ENCODE measurements at places on chromosomes 4 and X.

GRCh38 chr4:41384992-41385391 is 128.3 kb downstream of the UCHL1 start:
- DNase-seq, result no peak

DNA sequence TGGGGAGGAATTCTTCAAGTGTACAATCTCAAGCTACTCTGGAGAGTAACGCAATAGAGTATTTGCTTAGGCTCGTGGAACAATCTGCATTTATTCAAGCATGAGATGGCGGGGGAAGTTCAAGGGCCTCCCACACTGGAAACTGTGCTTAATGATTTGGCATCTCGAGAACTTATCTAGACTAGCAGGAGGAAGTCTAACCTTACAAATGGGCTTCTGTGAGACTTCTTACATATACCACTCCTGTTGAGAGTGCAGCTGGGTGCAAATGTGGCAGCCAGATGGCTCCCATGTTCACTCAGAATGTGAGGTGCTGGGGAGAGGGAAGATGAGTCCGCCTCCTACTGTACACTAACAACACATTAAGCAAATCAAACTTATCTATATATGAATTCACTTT is 29.3 kb upstream of the PTPN13 start:
- DNase-seq, result no peak

DNA sequence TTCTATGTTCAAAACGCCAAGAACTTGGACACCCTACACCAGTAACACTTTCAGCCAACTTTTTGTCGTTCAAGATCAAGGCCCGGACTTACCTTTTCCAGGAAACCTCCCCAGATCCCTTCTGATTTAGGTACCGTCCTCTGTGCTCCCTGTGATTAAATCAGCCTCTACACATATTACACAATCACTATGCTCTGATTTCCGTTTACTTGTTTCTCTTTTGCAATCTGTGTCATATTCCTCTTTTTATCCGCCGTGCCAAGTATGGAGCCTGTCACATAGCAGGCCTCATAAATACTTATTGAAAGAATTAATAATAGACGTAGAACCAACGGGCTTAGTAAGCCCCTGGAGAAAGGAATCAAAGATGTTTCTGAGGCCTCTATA is 722 bp upstream of the TMEM33 start:
- no peak for DNase-seq

- DNase-seq, result no peak
These were observed 210.6 kb downstream of the CLCN4 start for GRCh38 chrX:10367406-10367805.

- DNase-seq, result no peak
These were observed 120.9 kb downstream of the IL15 start for GRCh38 chr4:141757287-141757686.

DNA sequence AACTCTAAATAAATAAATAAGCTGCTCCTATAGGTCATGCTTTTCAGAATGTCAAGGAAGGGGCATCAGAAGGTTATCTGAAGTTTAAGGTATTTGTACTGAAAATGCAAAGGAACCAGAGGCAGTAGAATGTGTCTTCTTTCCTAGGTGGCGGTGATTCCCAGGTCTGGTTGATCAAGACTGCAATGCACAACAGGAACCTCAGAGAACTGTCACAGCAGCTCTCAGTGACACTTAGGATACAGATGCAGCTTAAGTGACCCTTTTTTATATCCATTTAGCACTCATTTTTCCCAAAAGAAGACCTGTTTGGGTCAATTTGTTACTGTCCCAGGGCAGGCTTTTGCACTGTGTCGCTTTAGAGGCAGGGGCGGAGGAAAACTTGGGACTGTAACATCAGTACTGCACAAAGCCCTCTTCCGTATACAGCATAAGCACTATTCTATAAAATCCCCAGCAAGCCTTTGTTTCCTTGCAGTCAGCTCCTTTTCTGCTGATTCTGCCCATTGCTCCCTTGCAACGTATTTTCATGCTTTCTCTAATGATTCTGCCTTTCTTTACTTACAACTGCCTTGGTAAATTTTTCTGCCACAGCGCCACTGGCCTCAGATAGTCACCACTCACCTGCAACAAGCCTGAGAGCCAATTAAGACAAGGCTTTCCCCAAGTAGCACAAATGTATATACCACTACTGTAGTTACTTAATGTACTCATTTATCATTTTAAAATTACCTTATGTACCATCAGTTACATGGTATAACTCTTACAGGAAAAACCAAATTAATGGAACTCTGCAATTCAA is 1.5 kb upstream of the MND1 start:
- DNase-seq, result no peak

DNA sequence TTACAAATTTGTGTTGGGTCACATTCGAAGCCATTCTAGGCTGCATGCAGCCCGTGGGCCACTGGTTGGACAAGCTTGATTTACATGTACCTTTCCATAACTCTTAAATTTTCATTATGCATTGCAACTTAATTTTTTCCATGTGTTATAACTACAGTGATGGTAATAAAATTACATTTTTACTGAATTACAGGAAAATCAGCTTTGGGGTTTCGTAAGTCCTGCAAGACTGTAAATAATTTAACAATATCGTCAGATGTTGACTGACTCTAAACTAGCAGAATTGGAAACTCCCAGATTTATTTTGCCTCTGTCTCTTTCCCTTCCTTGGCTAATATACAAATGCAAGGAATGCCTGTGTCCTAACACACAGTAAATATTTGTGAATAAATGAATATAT is 88.0 kb upstream of the RAPGEF2 start:
- no peak for DNase-seq

DNA sequence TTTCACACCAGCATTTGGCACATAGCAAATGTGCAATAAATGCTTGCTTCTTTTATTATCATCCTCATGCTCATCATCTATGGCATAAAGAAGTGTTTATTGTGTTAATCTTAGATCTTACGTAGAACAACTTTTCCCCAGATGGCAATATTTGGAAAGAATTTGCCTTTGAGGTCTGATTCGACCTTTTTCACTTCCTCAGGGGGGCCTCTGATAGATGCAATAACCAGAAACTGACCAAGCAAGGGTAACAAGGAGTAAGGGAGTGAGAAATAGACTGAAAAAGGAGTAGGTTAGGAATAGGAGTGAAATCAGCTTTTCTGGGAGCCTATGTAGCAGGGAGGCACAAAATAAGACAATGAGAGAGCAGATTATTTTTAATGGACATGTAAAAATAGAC is 70.2 kb downstream of the RRAGB start:
- DNase-seq, result no peak

- DNase-seq, result no peak
These were observed 282.7 kb downstream of the KCTD8 start for GRCh38 chr4:44165938-44166337.

GRCh38 chrX:39157796-39158195 is 356.5 kb downstream of the MID1IP1 start:
- DNase-seq, result no peak

DNA sequence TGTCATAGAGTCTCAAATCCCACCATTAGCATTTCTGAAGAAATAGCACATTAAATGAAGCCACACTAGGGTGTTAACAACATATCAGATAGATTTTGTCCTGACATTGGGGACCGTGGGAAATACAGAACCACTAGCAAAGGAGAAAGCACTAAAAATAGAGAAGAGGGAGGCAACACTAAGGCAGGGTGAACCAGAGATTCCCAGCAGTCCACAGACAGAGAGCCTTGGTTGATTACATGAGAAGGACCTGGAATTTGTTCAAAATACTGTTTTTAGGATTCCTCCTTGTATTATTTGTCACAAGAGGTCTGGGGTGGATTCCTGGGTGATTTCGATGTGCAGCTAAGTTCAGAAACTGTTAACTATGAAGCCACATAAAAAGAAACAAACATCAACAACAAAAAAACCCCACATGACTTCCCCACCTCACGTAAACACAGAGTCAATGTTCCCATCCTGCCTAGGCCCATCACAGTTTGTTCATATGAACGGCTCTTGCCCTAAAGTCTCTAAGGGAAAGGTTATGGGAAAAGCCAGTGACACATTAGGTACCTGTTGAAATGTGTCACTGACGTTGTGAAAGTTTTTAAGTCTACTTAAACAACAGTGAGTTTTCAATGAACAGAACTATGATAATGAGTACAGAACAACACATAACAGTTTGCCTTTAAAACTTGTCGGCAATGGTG is 23.6 kb upstream of the GRSF1 start:
- no peak for DNase-seq

DNA sequence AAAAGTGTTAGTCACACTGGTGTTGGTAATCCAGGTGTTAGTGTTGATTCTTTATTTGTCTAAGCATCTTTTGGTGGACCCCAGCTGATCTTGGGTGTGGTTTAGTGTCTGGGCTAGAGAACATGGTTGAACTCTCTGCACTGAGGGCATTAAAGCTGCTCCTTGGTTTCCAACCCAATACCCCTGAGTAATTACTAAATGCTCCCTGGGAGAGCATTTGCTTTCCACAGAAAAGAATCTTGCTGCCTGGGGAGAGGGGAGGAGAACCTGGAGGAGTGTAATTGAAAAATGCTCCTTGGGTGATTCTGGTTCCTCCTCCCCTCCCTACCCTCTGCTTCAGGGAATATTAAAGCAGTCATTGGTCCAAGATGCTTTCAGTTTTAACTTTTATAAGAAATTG is 3.1 kb downstream of the GUCY1B1 start:
- no peak for DNase-seq

DNA sequence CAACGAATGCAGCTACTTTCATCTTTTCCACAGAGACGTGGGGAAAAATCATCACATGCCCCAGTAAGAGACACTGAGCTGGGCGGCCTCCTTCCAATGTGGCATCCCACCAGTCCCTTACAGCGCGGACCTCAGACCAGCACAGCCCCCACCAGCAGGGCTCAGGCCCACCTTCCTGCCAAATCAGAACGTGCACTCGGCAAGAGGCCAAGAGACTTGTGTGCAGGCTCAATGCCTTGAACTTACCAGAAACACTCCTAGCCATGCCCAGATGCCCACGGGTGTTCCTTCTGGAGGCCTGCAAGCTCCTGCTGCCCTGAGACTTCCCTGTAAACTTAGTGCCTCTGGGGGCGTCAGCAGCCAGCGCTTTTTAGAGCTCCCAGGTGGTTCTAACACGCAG is 31.2 kb downstream of the WDR1 start:
- no peak for DNase-seq

DNA sequence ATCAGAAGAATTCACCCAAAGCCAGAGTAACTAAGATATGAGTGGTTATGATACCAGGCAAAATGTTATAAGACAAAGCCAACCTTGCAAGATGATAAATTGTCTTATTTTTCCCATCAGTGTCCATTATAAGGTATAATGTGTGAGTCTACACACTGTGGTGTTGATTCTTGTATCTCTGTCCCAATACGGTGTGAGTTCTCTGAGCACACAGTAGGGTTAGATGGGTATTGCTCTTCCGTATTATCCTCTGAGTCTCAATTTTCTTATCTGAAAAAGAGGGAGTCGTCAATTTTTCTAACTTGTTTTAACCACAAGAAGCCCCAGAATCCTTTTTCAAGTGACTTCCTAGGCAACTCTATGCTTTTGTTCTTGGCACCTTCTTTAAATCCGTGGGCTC is 69.9 kb downstream of the HMGB2 start:
- DNase-seq, result no peak

- no peak for DNase-seq
These were observed 89.1 kb downstream of the RAPGEF2 start for GRCh38 chr4:159191989-159192388.

GRCh38 chr4:151150821-151151580 is 51.6 kb downstream of the RPS3A start:
- no peak for DNase-seq

DNA sequence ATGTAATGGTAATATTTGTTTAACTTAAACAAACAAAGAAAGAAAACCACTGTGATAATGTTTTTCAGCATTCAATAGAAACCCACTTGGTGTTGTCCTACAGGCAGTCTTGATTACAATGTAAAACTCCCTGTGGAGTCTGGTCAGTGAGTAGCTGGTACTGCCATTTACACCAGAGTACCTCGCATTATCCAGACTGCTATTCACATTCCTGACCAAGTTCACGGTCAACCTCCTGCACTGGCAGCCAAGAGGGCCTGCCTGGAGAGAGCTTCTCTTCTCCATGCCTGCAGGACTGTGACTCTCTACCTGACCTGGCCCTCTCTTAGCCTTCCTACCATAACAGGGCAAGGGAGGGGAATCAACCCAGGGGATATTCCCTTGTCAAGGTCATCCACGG is 2.9 kb upstream of the LONRF3 start:
- DNase-seq, result no peak

GRCh38 chr4:25801594-25801993 is 61.2 kb downstream of the SEL1L3 start:
- no peak for DNase-seq

- no peak for DNase-seq
These were observed 1821.7 kb downstream of the ARAP2 start for GRCh38 chr4:34422472-34423175.

GRCh38 chr4:78640714-78641113 is 89.1 kb downstream of the ANXA3 start:
- DNase-seq, result no peak

- no peak for DNase-seq
These were observed 2164.0 kb downstream of the PCDH7 start for GRCh38 chr4:32884198-32884597.

DNA sequence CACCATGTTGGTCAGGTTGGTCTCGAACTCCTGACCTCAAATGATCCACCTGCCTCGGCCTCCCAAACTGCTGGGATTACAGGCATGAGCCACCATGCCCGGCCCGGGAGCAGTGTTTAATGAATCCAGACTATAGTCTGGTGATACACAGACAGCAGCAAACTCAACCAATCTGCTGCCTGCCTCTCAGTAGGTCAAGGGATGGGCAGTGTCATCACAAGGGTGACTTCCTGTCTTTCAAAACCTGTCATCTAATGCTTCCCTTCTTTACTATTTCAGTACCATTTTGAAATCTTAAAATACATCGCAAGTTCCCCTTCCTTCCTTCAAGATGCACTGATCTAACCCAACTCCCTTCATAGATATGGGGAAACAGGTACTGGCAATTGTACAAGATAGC is 8.4 kb downstream of the RPL39 start:
- no peak for DNase-seq

GRCh38 chrX:16320765-16321355 is 153.6 kb downstream of the MAGEB17 start:
- DNase-seq, result no peak

DNA sequence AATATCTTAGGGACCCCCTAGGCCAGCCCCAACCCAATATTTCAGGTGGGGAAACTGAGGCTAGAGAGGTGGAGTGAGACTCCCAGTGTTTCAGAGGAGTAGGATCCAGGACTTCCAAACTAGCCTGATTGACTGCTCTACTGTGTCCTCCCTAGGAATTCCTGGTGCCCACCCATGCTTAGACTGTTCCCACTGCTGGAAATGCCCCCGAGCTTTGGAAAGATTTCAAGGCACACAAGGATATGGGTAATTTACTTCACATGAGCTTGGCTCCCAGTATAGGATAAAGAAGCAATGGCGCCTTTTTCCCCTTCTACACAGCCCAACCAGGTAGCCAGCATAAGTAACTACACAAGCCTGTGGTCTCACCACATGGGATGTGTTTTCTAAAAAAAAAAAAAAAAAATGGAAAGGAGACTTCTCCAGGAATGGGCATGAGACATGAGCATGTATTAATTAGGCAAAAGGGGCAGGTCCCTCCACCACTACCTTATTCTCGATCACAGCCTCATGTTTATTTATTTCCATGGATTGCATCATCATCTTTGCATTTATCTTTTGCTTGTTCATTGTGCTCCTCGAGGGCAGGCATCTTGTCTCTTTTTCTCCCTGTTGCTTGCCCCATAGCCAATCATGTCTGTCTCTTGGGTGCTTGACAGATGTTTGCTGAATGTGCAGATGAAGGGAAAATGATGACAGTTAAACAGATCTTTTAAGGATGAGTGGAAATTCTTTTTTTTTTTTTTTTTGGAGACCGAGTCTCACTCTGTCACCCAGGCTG is 66.7 kb downstream of the DRD5 start:
- no peak for DNase-seq

Data from stimulated activated CD8-positive, alpha-beta memory T cell treated with anti-CD3 and anti-CD28 coated beads, Interleukin-2, amount 100 ng/mL, for 48 hours (primary cell).